Stimulated activated CD8-positive, alpha-beta memory T cell treated with anti-CD3 and anti-CD28 coated beads, Interleukin-7, amount 100 ng/mL, for 1 hour (primary cell): ENCODE measurements at places on chromosomes 4 and X.
A peak's percentile ranks its signal among the peaks of the same experiment; 100 is the strongest.

DNA sequence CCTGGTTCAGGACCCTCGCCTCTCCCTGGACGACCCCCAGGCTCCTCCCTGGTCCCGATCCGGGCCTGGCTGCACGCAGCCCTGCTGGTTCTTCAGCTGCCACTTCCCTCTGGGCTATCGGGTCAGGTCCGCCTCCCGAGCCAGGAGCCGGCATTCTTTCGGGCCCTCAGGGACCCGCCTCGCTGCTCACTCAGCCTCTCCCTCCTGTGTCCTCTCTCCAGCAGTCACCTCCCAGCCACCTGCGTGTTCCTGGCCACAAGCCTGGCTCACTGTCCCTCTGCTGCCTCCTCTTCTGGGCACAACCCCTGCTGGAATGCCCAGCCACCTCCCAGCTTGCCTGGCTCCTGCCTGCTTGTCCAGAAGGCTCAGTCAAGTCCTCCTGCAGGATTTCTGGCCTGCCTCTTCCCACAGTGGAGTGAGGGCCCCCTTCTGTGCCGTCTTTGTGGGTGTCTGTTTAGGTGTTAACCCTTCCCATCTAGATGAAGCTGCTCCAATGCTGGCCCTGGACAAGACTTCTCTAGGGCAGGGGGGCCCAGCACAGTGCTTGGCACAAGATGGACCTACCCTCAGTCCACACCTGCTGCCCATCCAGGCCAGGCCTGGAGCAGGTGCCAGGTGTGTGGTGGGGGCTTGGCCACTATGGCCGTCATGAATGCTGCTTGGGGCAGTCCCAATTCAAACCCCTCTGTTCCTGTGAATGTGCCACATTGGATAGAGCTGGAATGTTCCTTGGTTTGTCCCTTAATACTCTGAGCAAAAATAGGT lies 2.2 kb downstream of the WFS1 start:
- no peak for DNase-seq

DNA sequence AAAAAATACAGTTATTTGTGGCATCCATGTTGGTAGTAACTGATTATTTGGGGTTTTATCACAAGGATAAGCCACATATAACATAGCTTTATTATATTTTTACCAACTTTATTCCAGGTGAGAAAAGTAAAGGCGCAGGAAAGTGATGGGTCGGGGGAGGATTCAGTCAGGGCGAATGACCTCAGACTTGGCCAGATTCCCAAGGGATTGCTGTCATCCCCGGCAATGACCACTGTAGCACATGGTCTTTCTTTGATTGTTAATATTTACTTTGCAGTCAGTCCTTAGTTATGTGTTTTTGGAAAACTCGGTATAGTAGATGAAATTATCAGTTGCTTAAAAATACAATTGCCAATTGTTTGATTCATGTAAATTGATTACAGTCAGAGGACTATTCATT lies 17.6 kb downstream of the GRIA3 start:
- no peak for DNase-seq

DNA sequence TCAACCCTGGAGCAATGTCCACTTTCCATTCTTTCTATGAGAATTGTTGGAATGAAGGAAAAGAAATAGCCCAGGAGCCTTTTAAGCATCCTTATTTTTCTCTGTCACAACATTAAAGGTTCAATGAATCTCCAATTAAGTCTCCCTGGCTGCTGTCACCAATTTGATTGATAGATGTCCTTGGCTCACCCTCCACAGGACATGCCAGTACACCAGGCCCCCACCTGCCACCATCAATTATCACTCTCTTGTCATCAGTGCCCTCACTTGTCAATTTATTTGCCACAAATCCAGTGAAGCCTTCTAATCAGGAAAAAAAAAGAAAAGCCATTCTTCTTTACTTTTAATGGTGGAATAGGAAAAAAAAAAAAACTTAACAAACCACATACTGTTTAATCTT lies 453.6 kb downstream of the CENPC start:
- DNase-seq, result no peak

- DNase-seq, result no peak
These were observed 1.3 kb downstream of the BDH2 start for GRCh38 chr4:103098341-103098740.

- DNase-seq, result no peak
These were observed at the start of gene STOX2 for GRCh38 chr4:183905081-183905592. Gene STOX2, plus strand, starts transcription at chr4:183905307. Its CDS starts 1,484 bp downstream, at chr4:183906791.

DNA sequence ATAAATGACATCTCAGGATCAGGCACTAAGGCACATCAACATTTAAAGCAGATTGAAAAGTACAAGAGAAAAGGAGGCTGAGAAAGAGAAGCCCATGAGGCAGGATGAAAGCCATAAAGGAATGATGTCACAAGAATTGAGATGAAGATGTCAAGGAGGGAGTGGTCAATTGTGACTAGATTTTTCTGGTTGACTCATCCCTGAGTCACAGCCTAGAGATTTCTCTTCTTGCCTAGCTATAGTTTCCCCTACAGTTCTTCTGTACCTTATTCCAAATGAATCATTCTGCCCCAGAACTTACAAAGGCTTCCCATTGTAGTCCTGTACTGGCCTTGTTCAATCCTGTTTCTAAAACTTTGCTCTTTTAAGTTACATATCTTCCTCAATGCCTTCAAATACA lies 3.4 kb upstream of the USP53 start:
- no peak for DNase-seq

GRCh38 chrX:38882894-38883626 lies 81.8 kb downstream of the MID1IP1 start:
- no peak for DNase-seq

DNA sequence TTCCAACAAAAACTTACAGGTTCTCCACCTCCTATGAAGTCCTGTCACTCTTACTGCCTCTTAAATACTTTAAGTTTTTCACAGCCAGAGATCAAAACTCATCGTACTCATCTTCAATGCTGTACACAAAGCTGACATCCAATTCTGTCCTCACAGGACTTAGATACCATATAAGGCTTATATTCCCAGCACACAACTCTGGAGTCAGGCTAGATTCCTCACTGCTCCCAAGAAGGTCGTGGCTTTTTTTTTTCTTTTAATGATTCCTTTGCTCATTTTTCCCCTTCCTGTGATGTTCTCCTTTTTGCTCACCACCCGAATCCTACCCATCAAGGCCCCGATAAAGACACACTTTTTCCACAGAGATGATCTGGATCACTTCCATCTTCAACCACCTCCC lies 914 bp downstream of the TRAPPC2 start:
- no peak for DNase-seq

DNA sequence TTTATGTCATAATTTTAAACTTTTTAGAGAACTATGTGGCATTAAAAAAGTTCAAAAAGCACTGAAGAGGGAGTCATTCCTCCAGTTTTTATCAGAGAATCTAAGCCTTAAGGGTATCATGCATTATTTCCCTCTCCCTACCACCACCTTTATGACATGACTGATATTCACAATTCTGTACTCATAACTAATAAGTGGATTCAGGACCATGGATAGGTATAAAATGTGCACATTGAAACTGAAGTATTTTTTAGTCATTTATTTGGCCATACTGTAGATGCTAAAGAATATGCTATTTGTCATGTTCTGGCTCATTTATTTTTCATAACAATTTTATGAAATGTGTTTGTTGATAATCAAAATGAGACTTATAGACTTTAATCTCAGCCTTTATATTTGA lies 897.5 kb upstream of the AGA start:
- no peak for DNase-seq

DNA sequence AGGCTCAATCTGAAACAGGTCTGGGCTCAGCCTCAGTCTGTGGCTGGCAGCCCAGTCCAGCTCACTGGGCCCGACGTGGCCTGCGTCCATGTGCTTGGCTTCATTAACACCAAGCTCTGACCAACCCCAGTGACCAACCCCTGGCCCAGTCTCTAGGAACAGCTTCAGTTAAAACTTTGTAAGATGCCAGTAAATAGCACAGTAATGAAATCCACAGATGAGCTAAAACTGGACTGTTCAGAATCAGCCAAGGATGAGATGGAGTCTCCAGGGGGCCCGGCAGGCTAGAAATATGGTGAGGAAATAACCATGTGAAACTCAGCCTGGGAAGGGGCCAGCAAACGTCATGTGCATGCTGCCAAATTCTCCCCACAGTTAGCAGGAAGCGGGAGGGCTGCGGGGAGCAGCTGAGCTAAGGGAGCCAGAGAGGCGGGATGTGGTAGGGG lies 37.1 kb upstream of the XPNPEP2 start:
- DNase-seq, result no peak

DNA sequence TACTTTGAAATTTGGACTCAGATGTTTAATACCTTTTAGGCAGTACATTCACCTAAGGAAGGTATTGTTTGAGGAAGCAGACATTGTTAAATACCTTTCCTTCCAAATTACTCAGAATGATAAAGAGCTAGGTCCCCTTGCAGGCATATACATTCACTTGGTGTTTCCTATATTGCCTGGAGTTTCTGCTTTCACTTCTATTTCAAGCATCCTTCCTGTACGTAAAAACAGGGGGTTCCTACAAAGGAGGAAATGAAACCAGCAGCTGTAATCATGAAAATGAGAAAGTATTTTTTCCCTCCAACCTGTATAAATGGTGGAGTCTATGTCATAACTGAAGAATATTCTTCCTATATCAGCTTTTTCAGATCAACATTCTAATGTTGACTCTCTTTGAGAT lies 90.4 kb upstream of the RASGEF1B start:
- DNase-seq, result no peak

GRCh38 chr4:25051534-25051933 lies 20.8 kb upstream of the LGI2 start:
- DNase-seq, result no peak

GRCh38 chr4:85132570-85132969 lies 166.1 kb upstream of the WDFY3 start:
- DNase-seq, result no peak

DNA sequence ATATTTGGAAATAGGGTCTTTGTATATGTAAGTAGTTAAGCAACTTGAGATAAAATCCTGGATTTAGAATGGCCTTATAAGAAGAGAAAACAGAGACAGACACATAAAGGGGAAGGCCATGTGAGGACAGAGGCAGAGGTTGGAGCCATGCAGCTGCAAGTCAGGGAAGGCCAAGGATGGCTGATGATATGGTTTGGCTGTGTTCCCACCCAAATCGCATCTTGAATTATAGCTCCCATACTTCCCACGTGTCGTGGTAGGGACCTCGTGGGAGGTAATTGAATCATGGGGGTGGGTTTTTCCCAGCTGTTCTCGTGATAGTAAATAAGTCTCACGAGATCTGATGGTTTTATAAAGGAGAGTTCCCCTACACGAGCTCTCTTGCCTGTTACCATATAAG lies 76.3 kb downstream of the STK32B start:
- no peak for DNase-seq

DNA sequence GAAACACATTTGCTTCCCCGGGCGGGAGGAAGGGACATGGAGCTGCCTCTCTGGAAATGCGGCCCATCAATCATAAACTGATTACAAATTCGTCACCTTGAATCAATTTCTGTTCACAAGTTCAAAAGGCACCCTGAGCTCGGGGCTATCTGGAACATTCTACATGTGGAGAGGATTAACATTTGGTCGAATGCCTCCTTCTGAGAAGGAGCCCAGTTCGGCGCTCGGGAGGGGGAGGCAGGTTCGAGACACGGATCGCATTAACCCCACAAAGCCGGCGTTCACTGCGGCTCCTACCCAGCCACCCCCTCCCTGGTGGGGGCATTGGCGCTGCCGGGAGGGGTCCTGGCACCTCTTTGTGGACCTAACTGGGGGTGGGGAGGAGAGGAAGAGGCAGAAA lies 108.0 kb downstream of the CPZ start:
- DNase-seq, result no peak

- no peak for DNase-seq
These were observed 797.3 kb upstream of the FRG1 start for GRCh38 chr4:189143263-189143952.

GRCh38 chrX:149611623-149612175 lies 16.6 kb upstream of the HSFX2 start:
- DNase-seq, result no peak

DNA sequence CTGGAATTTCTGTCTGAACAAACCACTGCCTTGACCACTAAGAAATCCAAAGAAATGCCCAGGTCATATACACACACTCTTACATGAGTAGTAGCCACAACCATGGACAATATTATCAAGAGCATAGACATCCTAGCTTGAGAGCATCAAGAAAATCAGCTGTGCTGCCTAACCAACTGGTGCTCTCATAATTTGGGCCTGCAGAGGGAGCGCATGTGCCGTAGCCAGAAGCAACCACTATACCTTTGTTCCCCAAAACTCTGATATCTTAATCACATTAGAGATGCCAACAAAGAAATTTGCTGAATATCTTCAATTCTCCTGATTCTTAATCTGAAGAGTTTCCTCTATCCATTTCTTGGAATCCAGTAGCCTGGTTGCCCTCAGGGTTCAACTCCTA lies 163.6 kb downstream of the ZNF674 start:
- DNase-seq, result peak; percentile 1

DNA sequence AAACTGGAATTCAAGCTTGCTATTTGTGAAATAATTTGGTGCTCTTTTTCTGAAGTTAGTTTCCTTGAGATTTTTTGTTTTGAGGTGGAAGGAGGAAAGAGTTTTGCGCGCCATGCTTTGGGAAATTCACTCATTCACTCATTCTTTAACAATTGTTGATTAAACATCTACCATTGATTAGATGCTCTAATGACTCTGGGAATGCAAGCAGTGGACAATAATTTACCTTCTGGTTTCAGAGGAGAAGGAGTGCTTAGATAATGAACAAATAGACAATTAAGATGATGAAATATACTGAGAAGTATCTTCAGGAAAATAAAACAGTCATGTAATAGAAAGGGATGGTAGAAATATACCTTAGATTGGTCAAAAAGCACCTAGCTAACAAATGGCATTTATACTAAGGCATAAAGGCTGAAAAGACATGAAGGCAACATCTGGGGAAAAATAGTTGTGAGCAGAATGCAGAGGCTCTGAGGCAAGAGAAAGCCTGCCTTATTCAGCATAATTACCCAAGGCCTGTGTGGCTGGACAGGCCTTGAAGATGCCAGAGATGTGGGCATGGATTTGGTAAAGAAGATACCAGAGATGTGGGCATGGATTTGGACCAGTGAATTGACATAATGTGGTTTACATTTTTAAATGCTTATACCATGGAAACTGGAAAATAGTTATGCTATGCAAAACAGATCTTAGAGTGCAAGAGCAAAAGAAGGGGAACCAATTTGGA lies 2.7 kb upstream of the COMMD8 start:
- DNase-seq, result no peak

DNA sequence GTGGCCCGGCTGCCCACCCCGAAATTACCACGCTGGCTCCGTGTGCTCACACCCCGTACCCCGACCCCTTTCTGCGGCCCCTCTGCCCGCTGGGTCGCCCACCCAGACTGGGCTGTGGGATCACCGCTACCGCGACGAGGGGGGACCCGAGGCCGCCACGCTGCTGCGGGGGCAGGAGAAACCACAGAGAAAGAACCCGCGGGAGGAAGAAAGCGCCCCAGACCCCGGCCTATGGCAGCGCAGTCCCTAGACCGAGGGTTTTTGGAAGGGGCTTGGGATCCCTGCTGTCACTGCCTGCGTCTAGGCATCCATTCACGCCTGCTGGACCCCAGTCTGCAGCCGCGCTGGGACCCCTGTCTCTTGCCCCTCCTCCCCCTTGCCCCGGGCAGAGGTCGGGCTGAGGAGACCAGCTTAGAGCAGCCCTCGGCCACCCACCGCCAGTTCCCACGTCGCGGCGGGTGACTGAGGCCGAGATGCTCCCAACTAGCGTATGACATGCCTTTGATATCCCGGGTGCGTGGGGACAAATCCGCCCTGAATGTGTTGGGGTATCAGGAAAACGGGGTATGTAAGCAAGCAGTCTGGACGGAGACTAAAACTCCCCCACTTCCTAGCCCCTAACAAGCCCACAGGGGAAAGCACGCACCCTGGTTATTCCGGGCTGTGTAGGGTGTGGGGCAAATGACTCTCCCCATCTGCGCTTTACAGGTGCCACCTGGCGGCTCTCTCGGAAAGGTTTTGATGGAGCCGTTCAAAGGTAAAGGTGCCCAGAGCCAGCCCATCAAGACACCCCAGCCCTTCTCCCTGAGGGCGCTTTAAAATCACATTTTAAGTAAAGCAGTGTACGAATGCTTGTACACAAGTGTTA lies 862 bp upstream of the INPP4B start:
- peak; percentile 25 for DNase-seq
